ENCODE measurements at places on chromosomes 5 and 9.

DNA sequence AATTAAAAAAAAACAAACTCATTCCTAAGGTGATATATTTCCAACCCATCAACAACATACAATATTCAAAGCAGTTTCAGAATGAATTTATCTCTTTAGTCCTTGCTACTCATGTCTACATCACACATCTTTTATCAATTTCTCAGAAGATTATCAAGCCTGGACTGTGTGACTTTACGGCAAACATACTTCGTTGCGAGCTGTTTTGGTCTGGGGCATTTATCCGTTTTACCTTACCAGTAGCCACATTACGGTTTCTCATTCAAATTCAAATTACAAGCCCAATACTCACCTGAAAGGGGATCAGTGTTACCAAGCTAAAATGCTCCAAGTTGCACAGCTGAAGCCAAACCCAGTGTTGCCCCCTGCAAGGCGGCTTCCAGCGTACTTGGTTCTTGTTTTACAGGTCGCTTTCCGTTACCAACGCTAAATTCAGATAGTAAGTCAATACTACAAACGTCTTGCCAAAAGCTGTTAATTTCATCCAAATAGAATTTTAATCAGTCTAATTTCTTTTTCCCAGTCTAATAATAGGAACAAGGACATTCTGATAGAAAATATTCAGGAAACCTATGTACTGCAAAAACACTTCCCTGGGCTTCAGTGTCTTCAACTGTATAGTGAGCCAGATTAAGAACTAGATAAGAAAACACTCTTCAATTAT is 1.8 kb downstream of the HNRNPH1 start:
- DNase-seq: no peak

- DNase-seq: peak; percentile 19
Observed at GRCh38 chr9:129776938-129777768, 24.3 kb upstream of the PTGES start.

GRCh38 chr9:72871685-72872084 is 81.2 kb downstream of the ALDH1A1 start:
- no peak for DNase-seq

DNA sequence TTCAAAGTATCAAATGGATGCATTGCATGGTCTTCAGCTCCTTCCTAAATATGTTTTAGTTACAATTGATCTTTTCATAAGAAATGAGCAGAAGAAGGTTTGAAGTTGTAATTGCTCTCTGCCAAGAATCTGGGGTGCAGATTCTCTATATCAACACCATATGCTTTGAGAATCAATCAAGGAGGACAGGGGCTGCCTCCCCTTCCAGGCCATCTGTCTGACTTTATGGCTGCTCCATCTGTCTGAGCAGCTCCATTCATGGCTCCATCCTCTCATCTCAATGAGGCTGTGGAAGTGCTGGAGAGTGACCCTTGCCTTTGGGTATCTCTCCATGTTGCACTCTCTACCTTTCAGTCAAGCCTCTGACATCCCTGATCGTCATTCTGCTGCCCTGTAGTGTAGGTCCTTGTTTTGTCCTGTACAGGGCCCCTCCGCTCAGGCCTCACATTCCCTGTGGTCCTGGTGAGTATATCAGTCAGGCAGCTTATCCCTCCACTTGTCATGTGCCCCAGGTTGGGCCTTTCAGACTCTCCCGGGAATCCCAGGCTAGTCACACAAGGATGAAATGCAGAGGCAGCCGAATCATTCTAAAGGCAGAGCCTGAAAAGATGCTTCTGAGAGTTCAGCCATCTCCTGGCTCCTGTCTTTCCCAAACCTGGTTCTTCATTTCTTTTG is 14.0 kb upstream of the SV2C start:
- DNase-seq: no peak

DNA sequence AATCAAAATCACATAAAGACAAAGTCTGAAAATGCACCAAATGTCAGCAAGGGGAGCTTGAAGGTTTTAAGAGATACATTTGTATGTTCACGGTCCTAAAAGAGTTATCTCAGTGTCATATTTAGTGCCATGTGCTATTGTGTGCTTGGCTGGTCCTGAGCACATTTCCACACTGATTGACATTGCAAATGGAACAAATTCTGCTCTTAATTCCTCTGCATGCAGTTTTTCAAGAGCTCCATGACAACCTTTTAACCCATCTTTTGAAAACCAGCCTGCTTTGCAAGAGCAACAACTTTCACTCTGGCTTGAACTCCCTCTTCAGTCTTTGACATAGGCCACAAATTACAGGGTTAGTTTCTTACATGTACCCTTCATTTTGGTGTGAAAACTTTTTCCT is 175.4 kb upstream of the ACTBL2 start:
- no peak for DNase-seq

DNA sequence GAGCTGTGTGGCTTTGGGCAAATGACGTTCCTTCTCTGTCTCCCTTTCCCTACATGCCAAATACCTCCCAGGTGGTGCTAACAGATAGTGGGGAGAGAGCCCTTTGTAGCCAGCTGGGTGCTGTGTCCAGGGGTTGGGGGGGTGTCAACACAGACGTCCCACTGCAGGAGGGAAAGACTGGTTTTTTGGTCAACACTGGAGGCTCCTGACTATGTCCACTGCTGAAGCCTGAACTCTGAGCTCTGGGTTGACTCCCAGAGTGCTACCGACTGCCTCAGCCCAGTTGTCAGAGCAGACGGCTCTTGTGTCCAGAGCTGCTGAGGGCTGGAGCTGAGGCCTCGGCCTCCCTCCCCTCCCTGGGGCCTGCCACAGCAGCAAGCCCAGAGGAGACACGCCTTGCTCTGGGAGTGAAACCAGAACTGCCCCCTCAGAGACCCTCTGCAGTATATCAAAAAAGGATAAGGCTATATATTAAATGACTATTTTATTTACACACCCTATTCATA is 14.8 kb upstream of the SLC25A51 start:
- DNase-seq: no peak

- no peak for DNase-seq
Observed at GRCh38 chr9:33273972-33274328, 9.1 kb downstream of the CHMP5 start.

DNA sequence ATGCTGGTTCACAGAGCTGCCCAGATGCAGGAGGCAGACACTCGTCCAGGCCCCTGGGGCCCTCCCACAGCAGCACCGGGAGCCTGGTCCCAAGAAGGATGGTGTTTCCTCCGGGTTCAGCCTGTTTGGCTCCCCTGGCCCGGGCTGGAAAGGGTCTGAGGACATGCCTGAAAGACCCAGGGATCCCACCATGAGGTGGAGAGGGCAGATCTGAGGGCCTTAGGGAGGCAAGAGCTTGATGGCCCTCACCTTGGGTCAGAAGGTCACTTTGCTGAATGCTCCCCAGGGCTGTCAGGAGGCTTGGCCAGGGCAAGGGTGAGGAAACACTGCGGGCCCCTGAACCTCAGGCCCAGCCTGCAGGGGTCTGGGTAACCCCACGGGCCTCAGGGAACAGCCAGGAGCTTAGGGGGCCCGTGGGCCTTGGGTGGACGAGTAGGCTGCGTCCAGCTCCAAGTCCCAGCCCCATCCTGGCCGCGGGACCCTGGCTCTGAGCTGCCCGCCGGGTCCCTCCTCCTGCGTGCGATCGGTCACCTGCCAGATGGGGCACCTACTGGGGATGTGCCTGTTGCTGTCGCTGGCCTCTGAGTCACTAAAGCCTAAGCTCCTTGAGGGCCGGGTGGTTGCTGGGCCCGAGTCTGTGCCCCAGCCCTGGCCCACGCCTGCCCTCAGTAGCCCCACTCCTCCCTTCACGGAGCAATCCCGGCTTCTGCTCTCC is 106.2 kb downstream of the ZNF354C start:
- no peak for DNase-seq

GRCh38 chr9:71108937-71109336 is 12.5 kb downstream of the TRPM3 start:
- DNase-seq: no peak

DNA sequence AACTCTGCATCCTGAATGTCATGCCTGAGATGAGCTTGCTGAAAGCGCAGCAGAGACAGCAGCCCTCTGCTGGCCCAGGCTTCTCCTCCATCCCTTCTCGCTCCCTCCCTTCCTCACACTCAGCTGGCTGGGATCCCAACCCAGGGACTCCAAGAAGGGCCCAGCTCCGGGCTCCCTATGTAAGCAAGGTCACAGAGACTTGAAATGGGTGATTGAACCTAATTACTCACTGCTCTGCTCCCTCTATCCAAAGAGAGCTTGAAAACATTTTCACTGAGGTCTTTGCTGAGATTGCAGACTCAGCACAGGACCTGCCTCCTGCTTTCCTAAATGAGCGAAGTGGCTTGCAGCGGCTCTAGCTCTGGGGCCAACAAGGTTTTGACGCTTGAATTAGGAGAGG is 42.8 kb downstream of the RAPGEF1 start:
- no peak for DNase-seq

- no peak for DNase-seq
Observed at GRCh38 chr5:36238502-36239295, 3.0 kb downstream of the NADK2 start.

DNA sequence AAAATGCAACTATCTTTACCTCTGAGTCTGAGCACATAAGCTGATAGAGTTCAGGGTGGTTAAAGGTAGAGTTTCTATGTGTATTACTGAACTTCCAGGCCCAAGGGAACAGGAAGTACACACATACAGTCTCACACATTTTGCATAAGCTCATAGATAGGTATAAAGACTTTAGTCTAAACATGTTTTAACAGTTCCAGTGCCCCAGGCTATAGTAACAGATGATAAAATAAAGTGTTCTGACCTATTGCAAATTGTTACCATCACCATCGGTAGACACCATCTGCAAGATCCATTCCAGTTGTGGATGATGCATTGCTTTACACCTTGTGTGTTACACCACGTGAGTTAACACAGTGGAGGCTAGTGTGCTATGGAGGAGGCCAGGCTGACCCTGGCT is 95.8 kb downstream of the TMEM174 start:
- no peak for DNase-seq

- DNase-seq: no peak
Observed at GRCh38 chr5:36239370-36240293, 2.1 kb downstream of the NADK2 start.

DNA sequence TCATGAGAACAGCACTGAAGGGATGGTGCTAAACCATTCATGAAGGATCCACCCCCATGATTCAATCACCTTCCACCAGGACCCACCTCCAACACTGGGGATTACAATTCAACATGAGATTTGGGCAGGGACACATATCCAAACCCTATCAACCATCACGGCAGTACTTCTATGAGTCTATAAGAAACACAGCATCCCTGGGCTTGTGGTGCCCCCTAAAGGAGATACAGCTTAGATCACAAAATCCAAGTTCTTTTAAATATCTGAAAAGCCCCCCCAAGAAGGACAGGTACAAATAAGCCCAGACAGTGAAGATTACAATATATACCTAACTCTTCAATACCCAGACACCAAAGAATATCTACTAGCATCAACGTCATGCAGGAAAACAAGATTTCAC is 233.7 kb upstream of the ADRA1B start:
- no peak for DNase-seq

GRCh38 chr5:178333821-178334481 is 101.3 kb upstream of the PHYKPL start:
- DNase-seq: no peak

GRCh38 chr5:82244854-82245635 is 33.1 kb downstream of the RPS23 start:
- DNase-seq: no peak

DNA sequence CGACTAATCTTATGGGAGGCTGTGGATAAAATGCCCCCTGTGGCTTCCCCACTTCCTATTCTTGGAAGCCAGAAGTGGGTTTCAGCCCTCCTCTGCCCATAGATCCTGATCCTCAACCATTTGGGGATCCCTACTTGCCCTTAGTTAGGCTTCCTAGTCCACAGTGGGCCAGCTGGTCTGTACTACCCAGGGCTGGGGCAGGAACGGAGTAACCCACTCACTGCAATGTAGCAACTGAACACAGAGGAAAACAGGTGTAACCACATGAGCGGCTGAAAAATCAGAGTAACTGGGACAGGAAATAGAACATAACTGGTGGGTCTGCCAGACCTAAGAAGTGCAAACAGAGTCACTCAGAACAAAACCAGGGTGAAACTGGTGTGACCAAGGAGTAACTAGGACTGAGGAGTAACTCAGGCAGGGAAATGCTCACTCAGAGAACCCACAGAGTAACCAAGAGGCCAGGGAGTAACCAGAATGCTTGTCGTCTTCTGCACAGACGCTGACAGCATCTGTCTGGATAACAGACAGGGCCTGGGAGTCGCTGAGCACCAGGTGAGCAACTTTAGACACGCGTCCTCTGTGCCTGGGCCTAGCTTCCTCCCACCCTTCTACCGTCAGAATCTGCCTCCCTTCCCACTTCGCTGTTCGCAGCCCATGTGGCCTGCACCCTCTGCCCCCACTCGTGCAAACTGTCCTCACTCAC is 1.0 kb downstream of the AQP3 start:
- peak; percentile 90 for DNase-seq

DNA sequence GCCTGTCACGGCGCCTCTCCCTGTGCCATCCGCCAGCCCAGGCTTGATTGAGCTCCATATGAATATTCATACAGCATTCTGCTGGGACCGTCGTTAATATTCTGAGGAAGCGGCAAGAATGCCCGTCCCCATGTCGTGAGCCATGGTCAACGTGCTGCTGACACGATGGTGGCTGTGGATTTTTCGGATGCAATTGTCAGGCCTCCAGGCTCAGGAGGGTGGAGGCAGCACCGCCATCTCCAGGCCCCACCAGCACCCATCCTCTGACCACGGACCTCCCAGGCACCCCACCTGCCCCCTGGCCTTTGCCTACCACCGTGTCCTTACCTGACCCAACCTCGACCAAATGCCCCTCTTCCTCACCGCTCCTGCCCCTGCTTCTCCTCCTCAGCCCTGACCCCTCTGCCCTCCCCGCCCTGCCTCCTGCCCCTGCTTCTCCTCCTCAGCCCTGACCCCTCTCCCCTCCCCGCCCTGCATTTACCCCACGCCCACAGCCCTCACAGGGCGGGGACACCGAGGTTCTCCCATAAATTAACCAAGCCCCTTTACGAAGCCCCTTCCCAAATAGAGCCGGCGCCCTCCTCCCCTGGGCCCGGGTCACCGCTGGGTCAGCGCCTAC is 9.9 kb downstream of the TMEM250 start:
- DNase-seq: no peak

DNA sequence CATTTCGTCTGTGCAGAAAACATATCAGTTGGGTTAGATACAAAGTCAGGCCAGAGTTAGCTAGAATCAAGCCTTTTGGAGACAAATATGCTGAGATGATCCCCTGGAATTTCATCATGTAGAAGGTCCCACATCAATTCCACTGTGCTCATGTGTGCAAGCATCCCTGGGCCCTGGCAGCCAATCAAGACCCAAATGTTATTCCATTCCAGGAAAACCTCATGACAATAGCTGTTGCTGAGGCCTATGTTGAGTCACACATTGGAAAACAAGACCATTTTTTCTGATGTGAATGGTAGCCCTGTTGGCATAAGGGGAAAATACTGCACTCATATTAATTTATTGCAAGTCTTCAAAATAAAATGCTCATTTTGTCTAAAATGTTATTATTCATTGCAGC is 11.5 kb downstream of the SPOCK1 start:
- no peak for DNase-seq

- DNase-seq: no peak
Observed at GRCh38 chr5:10513501-10514442, 50.1 kb upstream of the ANKRD33B start.

GRCh38 chr9:127664324-127664677 is 42.5 kb upstream of the CFAP157 start:
- DNase-seq: no peak

GRCh38 chr5:145825751-145826180 is 9.4 kb downstream of the PRELID2 start:
- no peak for DNase-seq
